Stimulated activated CD4-positive, alpha-beta T cell treated with anti-CD3 and anti-CD28 coated beads, TNF-alpha, amount 100 ng/mL, for 4 hours (primary cell): ENCODE measurements at places on chromosomes 11 and 22.

DNA sequence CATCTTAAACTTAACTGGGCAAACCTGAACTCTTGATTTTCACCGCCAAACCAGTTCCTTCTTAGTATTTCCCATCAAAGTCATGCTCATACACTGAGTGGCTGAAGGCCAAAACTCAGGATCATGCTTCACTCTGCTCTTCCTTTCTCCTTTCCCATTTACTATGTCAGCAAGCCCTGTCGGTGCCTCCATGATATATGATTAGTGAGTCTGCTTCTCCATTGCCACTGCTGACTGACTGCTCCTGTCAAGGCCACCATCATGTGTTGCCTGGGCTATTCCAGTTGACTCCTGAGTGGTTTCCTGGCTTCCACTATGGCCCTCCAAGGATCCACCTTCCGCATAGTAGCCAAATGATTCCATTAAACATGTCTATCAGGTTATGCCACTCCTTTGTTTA lies 42.8 kb upstream of the AMPD3 start:
- no peak for DNase-seq

DNA sequence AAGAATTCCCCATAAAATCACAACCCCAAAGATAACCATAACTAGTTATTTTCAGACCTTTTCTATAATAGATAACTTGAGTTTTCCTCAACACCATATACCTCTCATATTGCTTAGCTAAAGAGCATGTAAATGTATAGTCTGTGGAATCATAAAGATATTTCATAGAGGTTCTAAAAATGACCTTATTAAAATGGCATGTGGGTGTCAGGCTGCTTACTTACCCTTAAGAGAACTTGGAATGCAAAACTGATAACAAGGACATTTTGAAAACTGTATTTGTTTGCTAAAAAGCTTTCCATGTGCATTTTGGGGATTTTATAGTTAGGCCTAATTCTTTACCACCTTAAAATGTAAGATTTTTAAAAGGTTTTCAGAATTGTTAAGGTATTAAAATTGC lies 4.7 kb downstream of the SIK2 start:
- DNase-seq, result no peak

- no peak for DNase-seq
These were observed 2.1 kb upstream of the NEAT1 start for GRCh38 chr11:65420506-65420905.

DNA sequence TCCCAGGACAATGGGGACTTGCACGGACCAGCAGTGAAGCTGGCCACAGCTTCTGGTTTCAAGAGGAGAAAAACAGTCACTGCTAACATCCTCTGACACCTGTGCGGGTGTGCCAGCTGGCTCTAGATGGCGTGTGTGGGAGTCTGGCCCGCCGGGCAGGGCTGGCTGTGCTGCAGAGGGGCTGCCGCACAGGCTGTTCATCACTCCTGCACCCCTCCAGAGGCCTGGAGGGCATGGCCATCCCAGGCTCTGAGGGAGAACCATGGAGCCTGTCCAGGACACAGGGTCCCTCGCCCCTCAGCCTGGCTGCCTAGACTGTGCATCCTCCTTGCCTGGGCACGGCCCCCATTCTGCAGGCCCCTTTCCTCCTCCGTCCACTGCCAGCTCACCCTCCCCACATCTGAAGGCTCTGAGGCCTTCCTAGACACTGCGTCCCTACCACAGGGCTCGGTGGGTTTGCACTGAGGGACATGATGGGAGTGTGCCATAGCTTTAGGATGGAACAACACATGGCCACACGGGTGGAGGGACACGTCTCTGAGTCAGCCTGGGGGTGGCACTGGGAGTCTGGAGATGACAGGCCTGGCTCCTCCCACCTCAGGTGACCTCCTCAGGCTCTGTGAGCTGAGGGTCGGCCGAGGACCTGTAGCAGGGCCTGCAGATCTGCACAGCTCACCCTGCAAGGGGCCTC lies 42.1 kb upstream of the GNB1L start:
- no peak for DNase-seq

DNA sequence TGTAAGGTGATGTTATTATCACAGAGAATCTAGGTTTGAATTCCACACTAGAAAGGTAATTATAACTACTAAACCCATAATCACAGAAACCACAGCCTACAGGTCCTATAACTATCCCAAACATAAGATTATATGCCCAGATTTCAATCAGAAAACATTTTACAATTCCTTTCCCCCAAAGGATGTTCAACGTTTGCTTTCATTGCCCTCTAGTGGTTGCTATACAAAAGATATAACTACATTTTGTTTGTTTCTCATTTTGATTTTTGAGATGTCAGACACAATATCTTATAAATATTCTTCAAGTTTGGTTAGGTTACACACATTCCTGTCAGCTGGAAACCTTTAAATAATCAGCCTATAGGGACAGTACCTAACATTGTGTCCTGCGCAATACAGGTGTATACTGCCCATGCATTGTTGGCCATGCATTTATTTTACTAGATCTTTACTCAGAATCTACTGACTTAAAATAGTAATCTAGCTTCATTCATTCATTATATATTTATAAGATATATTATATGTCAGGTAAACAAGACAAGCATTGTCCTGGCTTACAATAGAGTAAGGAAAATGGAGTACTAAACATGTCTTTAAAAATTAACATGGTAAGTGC lies 530.5 kb upstream of the CCDC90B start:
- no peak for DNase-seq

GRCh38 chr11:118057251-118058145 lies 19.4 kb upstream of the TMPRSS4 start:
- DNase-seq, result no peak

GRCh38 chr11:35477901-35478300 lies 47.5 kb downstream of the PAMR1 start:
- DNase-seq, result no peak

DNA sequence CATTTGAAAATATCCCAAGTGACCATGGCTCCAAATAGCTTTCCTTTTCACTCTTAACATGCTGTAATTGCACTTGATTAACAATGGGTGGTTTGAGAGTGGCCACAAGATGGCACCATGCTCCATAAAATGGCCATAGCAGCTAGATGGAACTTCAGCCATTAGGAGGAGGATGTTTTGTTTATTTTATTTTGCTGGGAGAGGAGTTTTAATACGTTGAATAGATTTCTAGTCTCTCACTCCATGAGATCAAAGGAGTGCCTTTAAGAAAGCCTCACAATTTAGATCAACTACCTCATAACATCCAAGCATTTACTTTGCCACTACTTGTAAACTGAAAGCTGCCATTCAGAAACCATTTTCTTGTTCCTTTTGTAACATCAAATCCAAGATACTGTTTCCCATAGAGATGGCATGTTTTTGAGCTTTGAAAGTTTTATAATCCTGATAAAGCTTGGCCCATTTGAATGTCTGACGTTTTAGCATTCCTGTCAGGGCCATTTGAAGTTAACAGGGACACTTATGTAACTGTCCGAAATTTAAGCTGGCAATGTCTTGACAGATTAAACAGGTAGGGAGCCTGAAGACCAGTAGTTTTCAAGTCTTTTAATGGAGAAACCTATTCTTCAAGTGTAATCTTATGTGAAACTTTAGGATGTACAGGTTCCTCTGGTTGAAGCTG lies 4.7 kb downstream of the FEN1 start:
- peak; percentile 41 for DNase-seq

DNA sequence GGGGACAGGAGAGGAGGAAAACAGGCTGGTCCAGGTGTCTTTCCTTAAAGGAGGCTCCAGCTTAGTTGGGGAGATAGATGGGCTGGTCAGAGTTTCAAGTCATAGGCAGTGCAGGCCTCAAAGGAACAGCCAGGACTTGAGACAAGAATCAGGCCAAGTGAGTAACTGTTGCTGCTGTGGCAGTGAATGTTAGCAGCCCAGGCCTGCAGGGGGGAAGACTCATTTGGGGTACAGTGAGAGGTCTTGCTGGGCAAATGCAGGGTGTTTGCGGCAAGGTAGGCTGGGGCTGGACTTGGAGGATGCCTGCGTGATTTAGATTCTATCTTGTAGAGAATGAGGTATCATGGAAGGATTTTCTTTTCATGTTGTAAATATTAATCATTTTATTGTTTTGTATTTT lies 24.1 kb downstream of the PTPRJ start:
- no peak for DNase-seq

- DNase-seq, result no peak
These were observed 1.9 kb downstream of the ELMOD1 start for GRCh38 chr11:107592813-107593212.

DNA sequence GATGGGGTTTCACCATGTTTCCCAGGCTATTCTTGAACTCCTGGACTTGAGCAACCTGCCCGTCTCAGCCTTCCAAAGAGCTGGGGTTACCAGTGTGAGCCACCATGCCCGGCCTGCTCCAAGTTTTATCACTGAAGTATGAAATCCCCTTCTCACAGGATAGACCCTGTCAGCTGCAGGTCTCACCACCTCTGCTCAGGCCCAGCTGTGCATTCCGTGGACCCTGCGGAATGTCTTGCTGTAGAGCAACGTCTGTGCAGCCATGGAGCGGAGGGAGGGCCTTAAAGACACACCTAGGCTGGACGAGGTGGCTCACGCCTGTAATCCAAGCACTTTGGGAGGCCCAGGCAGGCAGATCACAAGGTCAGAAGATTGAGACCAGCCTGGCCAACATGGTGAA lies 625.4 kb downstream of the BRD1 start:
- no peak for DNase-seq

DNA sequence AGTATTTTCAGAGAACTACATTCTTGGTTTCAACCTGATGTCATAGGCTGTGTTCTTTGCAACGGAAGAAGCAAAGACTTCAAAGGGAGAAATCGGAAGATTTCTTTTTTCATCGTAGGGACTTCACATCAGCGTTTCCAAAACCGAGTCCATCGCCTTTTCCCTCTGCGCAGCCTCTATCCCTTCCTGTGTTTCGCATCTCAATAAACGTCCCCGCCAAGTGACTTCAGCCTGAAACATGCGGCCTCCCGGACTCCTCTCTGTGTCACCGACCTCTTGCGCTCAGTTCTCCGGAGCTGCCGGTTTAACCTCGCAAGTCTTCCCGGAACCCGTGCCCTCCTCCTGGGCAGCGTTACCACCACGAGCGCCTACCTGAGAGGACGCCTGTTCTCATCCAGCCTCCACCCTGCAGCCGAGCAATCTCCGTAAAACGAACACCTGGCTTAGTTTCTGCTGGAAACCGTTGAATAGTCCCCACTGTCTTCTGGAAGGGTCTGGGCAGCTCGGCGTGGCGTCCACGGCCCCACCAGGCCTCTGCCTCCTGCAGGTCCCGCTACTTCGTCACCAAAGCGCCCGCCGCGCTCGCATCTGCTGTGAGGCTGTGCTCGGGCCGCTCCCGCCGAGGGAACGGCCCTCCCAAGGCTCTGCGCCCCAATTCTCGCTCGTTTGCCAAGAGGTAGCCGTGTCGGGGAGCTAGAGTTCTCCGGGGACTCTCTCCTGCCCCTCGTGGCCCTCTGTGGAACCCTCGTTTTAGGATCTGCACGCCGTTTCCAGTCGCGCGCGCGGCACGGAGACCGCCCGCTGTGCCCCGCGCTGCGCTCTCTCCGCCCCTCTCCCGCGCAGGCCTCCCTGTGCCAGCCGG lies at the start of gene GLB1L3:
GLB1L3 (plus strand) TSS at position 846 of the 862 bp plus-strand sequence. CDS start 362 bp downstream, outside the sequence.
- peak; percentile 76 for DNase-seq

DNA sequence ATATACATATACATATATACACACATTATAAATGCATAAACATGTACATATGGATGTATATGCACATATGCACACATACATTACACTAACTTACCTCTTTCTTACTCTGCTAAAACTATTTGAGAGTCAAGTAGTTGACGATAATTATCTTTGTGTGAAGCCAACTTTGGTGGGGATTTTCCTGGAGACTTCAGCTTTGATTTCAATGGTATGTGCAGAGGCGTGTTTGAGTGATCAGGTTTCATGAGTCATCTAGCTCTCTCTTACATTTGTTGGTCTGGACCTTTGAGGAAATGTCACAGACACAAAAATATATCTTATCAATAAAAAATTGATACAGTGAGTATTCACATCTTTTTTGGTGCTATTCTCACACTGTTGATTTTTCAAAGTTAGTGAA lies 769.1 kb upstream of the LUZP2 start:
- DNase-seq, result no peak

DNA sequence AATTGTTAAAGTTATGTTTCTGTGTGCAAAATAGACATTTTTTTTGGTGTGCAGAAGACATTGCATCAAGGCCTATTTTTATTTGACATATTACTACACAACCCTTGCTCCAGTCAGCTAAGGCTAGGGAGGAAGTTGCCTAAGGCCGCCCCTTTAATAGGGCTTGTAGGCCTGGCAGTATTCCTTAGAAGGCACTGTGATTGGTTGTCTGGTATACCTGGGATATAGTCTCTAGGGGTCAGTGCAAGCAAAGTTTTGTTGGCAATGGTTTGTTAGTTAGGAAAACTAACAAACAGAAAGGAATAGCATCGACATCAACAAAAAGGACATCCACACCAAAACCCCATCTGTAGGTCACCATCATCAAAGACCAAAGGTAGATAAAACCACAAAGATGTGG lies 16.9 kb downstream of the CCDC15 start:
- DNase-seq, result no peak

- no peak for DNase-seq
These were observed 51.9 kb upstream of the PTPRJ start for GRCh38 chr11:47928426-47928825.

DNA sequence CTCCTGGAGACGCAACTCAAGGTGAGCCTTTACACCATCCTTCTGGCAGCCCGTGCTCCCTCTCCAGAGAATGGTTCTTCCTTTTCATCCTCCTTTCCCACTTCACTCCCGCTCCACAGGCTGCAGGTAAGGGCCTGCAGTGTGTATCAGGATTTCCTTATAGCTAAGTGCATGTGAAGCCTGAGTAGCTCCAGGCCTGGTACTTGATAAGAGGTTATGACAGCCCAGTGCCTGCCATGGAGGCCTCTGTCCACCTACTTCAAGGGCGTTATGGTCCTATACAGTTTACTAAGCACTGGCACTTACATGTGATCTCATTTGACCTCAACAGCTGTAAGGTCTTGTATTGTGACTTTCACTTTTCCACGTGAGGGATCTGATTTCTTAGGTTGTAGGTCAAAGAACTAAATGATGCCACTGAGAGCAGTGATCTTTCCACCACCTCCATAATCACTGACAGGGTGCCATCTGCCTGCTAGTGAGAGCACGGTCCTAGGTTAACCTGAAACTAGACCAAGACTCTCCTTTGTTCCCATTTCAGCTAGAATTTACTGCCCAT lies 18.1 kb downstream of the SSH3 start:
- no peak for DNase-seq

DNA sequence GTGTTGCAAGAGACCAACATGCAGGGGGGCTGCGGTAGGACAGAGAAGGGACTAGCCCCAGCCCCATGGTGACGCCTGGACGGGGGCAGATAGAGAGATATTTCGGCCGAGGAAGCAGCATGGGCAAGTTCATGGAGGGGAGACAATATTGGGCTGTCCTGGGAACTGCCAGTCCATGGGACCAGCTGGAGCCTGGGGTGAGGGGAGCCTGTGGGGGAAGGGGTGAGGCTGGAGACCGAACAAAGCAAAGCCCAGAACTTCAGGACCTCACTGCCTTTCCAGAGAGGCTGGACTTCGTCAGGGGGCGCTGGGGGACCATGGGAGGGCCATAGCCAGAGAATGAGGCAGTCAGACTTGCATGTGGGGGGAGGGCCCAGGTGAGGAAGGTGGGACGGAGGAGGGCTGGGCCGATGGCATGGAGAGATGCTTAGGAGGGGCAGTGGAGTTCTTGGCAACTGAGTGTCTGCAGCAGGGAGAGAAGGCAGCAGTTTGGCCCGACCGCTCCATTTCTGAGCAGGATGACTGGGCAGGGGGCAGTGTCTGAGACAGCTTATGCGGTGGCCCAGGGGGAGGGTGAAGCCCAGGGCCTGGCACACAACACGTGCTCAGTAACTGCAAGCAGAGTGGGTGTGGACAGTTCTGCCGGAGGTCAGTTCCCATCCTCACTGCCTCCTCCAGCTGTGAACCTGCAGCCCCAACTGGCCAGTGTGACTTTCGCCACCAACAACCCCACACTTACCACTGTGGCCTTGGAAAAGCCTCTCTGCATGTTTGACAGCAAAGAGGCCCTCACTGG lies 712 bp downstream of the UPK3A start:
- no peak for DNase-seq
